HAP-1 (cell line): ENCODE measurements at places on chromosomes 16 and 17.

DNA sequence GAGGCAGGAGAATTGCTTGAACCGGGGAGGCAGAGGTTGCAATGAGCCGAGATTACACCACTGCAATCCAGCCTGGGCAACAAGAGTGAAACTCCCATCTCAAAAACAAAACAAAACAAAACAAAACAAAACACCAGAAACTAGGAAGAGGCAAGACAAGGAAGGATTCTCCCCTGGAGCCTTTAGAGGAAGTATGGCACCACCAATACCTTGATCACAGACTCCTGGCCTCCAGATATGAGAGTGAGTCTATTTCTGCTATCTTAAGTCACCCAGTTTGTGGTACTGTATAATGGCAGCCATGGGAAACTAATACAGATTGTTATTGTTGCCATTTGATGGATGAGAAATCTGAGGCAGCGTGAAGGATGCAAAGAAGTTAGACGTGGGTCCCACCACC, 14.6 kb upstream of the CPPED1 start:
- DNase-seq = no peak

- DNase-seq = peak; percentile 86
Observed at GRCh38 chr17:18246880-18247612, 11.5 kb downstream of the FLII start.

- no peak for DNase-seq
Observed at GRCh38 chr17:66564992-66565465, 262.6 kb downstream of the PRKCA start.

GRCh38 chr16:85413691-85414663, 199.1 kb upstream of the GSE1 start:
- DNase-seq = no peak

DNA sequence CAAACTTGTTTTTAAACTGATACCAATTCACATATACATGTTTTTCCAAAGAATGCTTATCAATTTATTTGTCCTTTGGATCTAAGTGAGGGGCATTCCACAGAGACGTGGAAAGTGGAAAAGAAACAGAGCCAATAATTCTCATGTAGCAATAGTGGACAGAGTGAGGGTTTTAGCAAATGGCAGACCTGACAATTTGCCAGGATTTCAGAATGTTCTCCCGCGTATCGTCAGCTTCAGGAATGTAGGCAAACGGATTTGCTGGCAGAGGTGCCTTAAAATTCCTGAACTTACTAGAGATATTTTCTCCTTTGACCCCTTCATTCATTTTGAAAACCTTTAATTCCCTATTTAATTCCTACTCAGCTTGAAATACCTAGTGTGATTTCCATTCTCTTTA, 193.4 kb upstream of the CPHXL start:
- DNase-seq = no peak

- DNase-seq = no peak
Observed at GRCh38 chr17:34721326-34721725, 141.9 kb downstream of the TMEM132E start.

DNA sequence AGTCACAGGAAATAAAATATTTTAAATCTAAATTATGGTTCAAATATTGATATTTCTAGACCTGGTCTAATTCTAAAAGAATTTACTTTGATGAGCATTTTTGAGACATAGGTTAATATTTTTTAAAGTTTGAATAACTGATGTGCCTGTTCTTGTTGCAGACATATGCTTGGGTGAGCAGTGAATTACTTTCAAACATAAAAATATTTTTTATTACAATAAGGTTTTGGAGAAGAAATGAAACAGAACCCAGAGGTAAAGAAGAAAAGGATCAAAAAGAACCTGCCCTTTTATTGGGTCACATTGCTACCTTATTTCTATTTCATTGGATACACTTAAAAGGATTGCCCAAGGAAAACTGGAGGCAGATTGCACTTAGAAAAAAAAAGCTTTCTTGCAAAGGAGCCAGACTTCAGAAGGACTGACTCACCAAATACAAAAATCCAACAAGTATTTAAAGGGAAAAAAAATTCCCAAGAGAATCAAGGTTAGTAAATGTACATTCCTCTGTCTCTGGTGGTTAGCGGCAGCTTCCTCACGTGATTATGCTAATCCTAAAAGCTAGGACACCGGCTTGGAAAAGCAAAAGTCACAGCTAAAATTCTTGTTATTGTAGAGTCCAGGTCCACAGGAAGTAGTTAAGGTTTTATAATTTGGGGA, 18.5 kb downstream of the ENPP7 start:
- peak; percentile 74 for DNase-seq

DNA sequence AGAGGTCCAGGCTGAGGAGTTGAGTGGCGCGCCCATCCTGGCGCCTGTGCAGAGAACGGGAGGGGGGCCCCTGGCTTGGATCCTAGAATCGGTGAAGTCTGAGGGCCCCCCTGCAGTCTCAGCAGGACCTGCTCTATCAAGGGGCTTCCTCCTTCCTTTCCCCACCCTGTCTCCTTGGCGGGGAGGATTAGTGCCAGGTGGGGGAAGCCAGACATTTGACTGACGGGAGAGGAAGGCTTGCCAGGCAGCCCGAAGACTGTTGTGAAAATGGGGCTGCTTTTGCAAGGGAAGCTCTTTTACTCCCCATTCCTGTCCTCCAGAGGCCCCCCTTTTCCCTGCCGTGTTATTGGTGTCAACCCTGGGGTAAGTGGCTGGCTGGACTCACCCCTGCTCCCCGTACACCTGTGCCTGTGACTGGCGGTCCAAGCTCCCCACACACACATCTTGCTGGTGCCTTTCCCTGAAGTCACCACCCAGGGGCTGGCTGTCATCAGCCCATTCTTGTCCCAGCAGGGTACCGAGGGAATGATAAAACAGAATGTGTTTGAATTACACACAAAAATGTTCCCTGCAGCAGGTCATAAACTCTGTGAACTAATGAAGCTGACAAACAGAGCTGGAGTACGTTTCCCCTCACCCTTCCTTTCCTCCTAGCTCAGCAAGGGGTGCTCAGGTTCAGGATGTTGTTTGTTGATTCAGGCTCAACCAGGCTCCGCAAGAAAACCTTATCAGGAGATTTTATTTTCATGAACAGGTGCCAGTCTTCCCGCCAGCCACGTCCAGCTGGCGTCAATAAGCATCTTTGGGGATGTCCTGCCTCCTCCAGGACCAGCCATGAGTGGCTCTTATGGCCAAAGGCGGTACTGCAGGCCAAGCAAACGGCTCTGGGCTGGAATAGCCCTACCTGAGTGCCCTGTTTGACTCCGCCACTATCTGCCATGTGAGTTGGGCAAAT, 4.4 kb upstream of the ARMC7 start:
- peak; percentile 71 for DNase-seq

GRCh38 chr16:86083382-86084002, 184.5 kb downstream of the IRF8 start:
- no peak for DNase-seq
